ENCODE measurements at places on chromosomes 16 and 17.

DNA sequence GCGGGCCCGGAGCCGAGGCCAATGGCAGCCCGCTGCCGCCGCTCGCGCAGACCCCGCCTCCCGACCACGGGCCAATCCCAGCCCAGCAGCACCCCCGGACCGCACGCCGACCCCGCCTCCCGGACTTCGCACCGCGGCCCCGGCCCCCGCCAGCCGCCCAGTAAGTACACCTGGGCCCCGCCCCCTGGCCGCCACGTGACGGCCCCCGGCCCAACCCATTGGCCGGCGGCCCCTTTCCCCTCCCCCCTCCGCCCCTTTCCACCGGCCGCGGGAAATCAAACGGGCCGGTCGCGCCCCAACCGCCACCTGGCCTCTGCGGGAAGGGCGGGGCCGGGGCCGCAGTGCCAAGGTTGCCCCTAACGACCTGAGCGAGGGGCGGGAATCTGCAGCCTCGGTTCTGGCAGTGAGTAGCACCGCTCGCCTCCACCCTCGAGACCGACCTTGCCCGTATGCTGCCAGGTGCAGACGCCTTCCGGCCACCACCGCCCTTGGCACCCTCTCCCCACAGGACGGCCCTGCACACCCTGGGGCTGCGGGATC lies at the start of gene YBX2:
YBX2 (minus strand) TSS at position 26 of the 540 bp plus-strand sequence. CDS start 139 bp downstream, outside the sequence.
- DNase-seq, result peak; percentile 15

DNA sequence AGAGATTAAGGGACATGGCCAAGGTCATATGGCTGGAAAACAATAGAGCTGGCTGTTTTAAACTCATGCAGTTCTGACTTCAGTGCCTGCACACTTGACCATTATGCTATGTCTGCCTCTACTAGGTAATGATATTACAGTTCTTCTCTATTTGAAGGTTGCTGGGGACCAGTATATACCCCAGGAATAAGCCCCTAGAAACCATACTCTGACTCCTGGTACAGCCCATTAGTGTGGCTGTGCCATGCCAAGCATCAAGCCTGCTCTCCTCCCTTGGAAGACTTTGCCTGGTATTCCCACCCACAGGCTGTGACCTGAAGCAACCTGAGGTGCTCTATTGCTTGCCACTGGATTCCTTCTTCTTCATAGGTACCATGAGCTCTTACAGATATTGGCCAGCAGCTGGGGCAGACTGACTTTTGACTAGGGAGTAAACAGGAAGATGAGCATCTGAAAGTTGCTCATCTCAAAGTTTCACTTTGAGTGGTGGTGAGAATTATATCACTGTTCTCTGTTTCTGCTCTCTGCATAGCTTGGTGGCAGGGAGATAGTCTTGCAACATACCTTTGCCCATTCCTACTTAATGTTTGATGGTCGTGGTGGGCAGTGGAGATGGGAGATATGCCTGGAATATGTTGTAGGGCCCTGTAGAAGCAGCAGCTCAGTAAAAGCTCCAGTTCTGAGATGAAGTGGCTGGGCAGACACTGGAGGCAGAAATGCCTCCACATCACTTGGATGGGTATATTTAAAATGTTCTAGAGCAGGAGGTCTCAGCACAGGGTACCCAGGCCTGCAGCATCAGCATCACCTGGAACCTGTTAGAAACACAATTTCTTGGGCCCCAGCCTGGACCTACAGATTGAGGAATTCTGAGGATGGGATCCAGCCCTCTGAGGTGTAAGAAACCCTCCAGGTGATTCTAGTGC lies 274.7 kb downstream of the HS3ST4 start:
- DNase-seq, result no peak

DNA sequence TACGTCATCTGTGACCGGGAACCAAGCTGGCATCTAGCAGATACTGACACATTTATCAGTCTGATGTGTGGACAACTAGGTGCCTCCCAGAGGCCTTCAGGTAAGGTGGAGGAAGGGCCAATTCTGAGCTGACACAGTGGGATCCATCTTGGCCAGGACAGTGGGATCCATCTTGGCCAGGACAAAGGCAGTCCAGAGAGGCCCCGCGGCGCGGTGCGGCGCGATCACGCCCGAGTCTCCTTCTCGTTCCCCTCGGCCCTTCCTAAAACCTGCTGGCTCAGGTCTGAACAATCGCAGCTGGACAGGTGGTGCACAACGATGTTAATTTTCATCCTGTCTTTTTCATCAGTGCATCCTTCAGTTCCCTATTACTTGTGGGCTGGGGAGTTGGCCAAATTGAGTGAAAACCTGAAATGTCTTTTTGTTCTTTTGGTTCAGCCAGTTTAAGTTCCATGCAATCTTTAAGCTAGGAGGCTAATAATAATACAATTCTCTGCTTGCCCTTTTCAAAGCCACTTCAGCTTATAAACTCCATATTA lies 486 bp upstream of the WSB1 start:
- no peak for DNase-seq

GRCh38 chr17:17818088-17818526 lies 18.7 kb downstream of the SREBF1 start:
- DNase-seq, result no peak

DNA sequence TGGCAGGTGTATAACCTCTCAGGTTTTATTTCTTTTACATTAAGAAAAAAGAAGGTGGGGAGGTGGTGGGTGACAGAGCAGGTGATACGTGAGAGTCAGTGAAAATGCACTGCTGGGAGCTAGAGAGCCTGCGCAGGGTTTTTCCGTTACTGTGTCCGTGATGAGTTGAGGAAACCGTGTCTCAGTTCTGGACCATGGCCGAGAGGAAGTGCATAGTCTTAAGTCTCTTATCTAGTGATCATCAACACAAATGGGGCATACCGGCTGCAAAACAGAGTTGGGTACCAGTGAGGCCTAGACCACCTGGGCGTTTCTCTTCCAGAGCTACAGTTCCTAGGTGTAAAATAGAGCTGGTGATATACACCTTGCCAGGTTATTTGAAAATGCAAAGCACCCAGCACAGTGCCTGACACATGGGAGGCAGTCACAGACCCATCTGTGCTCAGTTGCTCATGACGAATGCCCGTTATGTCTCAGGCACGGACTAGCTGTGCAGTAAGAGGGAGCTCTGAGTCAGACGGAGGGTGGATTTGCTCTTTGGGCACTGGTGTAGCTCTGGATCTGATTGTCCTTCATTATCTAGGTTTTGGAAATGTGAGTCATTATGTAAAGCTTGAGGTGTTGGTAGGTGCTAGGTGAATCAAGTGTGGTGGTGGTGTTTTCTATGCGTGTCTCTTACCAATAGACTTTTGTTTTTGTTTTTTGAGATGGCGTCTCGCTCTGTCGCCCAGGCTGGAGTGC lies 60.9 kb downstream of the RPTOR start:
- DNase-seq, result no peak

GRCh38 chr17:73419881-73420280 lies 108.1 kb upstream of the CDC42EP4 start:
- DNase-seq, result peak; percentile 75

DNA sequence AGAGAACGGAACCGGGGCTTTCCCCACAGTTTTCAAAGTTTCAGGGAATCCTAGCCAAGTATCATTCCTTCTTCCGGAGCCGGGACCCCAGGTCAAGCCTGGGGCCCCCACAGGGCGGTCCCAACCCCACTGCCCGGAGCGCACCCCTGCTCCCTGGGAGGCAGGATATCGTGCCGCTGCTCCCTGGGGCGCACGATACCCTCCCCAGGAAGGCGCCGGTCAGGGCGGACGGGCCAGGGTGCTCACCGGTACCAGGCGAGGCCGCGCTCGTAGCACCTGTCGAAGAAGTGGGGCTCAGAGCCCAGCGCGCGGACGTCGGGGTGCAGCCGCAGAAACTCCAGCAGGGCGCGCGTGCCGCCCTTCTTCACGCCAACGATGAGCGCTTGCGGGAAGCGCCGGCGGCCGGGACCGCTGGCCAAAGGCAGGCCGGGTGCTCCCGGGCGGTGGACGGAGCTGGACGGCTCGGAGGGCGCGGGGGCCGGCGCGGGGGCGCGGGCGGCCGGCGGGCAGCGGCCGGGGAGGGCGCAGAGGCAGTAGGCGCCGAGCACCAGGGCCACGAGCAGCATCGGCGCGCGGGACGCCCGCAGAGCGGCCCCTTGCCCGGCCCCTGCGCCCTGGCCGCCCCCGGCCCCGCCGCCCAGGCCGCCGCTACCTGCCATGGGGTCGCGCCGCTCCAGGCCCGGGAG lies 407 bp downstream of the HS3ST6 start:
- no peak for DNase-seq

DNA sequence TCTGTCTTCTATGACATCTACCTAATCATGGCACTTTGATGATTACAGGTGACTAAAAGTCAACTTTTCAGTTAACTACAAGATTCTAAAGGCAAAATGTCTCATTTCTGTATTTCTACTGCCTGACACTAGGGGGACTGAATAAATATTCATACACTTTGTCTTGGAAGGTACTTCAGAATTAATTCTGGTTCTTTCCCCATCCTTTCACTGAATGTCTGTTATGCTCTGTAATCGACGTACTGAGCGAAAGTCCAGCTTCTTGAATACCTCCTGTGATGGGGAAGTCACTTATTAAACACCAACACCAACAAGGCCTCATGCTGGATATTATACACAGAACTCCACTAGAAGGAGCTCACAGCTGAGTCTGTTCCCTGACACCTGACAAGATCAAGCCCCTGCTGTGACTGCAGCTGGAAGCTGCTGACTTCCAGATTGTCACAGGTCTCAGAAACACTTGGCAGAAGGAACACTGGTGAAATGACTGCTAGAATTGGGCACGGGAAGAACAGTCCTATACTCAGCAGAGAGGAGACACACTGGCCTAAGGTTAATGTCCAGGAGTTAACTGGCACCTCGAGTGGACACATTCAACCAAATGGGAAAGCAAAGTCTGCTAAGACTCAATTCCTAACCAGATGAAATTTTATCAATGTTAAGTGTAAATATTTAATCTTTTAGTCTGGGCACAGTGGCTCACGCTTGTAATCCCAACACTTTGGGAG lies 31.9 kb downstream of the CMC2 start:
- no peak for DNase-seq

GRCh38 chr16:12881740-12882139 lies 19.7 kb upstream of the SHISA9 start:
- no peak for DNase-seq

- DNase-seq, result no peak
These were observed 1.1 kb upstream of the GNAO1 start for GRCh38 chr16:56190048-56190676.

DNA sequence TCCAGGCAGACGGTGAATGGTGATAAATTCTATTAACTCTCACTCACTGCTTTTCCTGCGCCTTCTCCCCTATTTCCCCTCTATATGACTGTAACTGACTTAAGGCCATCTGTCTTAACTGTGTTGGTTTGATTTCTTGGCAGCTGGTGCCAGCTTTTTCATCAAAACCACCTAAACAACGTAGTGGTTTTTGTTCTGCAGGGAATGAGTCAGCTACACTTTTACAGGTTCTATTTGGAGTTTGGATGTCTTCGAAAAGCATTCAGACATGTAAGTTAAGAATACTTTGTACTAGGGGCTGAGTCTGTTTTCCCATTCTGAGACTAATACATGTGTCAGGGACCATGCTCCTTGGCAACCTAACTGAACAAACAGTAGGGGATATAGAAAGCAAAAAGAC lies 8.5 kb downstream of the REXO5 start:
- no peak for DNase-seq

DNA sequence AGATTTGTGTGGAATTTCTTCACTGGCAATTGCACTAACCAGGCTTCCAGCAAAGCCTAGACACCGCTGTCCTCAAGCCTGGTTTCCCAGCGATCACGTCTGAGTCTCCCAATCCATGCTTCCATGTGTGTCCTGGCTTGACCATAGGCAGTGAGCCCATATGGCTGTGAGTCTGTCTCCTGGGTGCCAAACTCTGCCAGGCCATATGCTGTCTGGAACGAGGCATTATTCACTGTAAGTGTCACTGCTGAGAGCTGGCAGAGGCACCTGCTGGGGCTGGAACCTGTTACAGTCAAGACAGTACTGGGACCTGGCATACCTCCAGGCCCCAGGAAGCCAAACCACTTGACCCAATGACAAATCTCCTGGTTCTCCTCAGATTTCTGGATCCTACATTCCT lies 60.4 kb downstream of the HS3ST2 start:
- no peak for DNase-seq
